ENCODE measurements at places on chromosomes 2 and 18.

- no peak for DNase-seq
Observed at GRCh38 chr2:236793023-236794011, 223.7 kb downstream of the ACKR3 start.

DNA sequence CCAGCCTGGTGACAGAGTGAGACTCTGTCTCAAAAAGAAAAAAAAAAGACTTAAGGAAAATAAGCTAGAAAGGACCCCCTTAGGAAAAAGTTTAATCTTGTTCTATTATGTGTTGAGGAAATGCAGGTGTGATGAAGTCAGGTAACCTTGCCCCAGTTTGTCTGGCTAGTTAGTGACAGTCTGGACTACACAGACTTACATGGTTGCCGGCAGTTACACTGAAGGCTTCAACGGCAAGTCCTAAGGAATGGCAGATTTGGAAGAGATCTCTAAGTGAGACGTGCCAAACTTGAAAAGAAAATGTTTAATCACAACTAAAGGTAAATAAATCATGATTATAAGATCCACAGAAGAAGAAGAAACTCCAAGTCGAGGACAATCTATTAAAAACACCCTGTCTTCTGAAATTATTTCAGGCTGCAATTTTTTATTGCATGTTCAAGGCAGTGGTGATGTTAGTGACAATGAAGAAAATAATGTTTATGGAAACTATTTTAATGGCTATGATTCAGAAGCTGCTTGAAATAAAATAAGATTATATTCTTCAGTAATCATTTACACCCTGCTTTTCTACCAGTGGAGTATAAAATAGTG is 84.2 kb downstream of the TTC27 start:
- peak; percentile 16 for DNase-seq

DNA sequence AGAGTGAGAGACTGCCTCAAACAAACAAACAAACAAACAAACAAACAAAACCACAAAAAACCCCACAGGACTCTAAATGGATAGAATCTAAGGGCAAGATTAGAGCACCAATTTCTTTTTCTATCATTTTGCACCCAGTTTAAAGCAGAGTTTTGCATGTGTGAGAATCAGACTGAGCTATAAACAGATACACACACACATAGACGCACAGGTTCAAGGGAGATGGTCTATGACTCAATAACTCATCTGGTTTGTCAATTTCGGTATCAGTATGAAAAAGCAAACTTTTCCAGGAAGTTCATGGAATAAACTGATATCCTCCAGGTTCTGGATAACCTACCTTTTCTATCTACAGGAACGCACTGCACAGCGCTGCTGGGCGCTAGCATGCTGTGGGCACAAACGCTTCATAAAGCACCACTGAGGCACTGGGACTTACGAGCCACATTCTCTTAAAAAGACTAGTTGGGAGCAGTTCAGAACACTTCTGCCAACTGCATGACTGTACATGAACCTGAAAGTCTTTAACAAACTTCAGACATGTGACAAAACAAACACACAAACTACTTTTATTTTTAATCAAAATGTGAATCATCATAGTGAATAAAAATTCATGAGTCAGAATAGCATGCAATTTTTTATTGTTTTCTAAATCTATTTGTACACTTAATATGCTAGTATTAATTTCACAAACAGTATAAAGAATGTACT is 46.6 kb downstream of the ID2 start:
- no peak for DNase-seq

- DNase-seq, result no peak
Observed at GRCh38 chr2:44009136-44009735, 13.4 kb upstream of the LRPPRC start.

GRCh38 chr2:213108308-213108707 is 43.1 kb downstream of the IKZF2 start:
- no peak for DNase-seq

DNA sequence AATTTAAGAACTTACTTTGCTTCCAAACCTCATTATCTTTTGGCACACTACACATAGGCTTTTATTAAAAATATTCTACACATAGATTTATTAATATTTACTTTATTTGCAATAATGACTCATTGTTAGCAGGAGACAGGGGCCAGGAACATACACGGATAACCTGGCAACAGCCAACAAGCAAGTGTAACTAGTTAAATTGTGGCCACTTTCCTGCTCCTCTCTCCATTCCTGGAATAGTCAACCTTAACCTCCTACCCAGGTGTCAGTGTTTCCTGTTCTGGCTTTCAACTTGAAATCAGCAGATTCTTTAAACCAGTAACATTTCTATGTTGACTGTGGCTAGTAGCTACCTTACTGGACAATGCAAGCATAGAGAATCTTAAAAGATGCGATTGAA is 26.5 kb downstream of the ACVR1 start:
- DNase-seq, result no peak

- DNase-seq, result no peak
Observed at GRCh38 chr2:207341112-207341750, 175.5 kb upstream of the KLF7 start.

DNA sequence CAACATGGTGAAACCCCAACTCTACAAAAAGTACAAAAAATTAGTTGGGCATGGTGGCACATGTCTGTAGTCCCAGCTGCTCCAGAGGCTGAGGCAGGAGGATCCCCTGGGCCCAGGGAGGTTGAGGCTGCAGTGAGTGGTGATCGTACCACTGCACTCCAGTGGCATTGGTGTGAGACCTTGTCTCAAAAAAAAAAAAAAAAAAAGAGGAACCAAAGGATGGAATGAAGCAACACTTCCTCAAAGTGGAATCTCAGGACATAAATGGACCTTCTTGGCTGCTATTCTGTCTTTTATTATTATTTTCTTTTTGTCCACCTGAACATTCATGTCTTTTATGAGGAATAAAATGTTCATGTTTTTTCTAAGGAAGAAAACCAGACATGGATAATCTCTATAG is 13.7 kb downstream of the GEMIN6 start:
- DNase-seq, result no peak

- DNase-seq, result no peak
Observed at GRCh38 chr2:237092506-237092905, 6.8 kb downstream of the COPS8 start.

- DNase-seq, result no peak
Observed at GRCh38 chr2:208620487-208620978, 213.9 kb downstream of the PTH2R start.

DNA sequence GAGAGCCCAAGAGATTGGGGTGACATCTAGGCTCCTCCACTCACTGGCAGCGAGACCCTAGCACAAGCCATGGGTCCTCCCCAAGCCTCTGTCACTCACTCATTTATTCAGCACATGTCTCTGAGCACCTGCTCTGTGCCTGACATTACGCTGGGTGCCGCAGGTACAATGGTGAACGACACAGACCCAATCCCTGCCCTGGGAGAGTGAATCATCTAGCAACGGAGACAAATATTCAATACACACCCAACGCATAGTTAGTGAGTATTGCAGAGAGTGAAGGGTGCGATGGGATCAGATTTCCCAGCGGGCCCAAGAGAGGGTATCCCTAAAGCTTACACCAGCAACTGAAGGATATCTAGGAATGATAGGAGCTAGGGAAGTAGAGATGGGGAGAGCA is 45.5 kb downstream of the ZFP36L2 start:
- no peak for DNase-seq

DNA sequence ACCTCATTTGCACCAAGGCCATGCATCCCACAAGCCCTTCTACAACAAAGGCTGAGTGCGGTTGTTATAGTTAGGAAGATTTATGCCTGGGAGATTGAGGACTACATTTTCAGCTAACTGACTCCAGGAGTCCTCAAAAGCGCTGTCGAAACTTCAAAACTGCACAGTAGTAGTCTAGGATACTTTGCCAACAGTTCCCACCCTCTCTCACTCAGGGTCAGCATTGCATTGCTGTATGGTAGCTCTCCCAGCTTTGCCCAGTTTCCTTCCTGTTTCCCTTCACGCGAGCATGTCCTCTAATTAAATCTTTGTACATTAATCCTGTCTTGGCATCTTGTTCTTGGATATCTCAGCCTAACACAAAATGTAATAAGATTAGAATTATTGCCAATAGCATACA is 420.6 kb upstream of the UBE2E3 start:
- DNase-seq, result peak; percentile 35

DNA sequence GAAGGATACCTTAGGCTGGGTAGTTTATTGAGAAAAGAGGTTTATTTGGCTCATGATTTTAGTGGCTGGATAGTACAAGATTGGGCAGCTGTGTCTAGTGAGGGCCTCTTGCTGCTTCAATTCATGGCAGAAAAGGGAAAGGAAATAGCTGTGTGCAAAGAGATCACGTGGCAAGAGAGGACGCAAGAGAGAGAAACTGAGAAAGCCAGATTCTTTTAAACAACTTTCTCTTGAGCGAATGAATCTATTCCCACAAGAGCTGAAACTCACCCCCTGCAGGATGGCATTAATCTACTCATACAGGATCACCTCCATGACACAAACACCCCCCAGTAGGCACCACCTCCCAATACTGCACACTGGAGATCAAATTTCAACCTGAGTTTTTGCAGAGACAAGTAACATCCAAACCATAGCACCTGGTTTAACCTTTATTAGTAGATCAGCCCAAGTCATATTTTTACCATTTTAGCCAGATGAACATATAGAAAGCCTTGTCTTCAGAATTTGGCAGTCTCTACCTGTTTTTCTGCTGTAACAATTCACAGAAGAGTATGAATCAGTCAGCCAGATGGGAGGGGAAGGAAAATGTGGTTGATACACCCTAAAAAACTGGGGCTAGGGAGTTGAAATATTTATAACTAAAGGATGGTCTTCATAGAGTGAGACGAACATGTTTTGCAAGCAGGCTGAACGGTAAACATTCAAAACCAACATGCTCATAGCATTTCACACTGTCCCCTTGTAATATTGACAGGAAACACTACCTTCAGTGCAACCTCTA is 73.9 kb upstream of the NCKAP5 start:
- no peak for DNase-seq

DNA sequence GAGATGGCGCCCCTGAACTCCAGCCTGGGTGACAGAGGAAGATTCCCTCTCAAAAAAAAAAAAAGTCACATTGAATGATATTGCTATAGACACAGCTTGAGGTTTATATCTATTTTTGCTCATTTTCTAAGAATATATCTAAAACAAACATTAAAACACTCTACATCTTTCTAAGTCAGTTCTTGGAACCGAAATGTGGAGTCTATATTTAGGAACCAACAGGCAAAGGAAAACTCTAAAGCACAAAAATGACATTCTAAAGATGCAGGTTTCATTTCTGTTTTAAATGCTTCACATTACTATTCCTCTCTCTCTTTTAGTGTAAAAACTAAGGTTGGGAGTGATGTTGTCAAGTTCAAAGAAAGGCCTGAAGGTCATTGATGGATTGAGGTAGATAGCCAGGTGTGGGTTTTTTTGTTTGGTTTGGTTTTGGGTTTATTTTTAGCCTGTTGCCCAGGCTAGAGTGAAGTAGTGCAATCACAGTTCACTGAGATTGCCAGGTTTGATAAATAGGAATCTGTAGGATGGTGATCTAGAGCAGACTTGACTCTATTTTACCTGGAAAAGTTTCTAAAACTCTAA is 194.0 kb upstream of the RBBP8 start:
- DNase-seq, result no peak

- no peak for DNase-seq
Observed at GRCh38 chr2:980176-980575, 29.5 kb downstream of the SNTG2 start.

DNA sequence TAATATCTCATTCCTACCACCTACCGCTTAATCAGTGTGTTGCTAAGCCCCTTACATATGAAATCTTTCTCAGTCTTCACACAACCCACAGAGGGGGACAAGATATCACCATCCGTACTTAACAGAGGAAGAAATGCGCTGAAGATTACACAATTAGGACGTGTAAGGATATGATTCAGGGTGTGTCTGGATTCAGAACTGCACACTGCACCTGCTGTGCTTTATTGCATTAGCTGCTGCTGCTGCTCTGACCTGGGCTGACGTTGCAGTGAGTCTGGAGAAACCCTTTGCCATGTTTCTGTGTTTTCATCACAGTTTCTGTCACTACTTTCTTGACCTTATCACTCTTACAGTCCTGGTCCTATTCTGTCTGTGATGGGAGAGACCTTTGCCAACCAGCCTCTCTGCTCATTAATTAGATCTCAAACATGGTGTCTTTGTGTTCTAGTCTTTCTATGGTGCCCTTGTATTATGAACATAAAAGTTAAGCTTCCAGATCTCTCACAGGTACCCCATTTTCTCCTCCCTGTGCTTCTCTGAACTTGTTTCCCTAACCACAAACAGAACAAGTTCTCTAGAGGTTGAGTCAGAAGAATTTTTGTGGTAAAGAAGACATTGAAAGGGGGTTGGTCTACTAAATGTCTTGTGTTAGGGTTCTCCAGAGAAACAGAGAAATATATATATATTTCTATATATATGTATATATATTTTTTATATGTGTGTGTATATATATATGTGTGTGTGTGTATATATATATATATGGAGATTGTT is 92.9 kb upstream of the CYP1B1 start:
- DNase-seq, result peak; percentile 72

DNA sequence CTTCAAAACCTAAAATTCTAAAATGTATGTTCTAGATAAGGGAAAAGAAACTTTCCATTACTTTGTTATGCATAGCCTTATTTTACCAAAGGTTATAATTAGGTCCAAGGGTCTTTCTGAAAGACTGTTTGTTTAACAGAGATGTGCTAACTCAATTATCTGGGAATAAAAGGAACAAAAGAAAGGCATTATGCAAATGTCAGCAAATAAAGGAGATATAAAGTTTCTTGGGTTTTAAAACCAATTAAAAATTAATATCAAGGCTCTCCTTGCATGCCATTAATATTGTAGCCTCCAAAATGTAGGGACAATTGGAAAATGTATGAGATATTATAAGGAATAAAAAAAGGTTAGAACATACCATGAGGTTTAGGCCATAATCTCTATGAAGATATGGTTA is 87.8 kb upstream of the DOCK10 start:
- DNase-seq, result no peak

GRCh38 chr2:236661061-236661761 is 91.6 kb downstream of the ACKR3 start:
- peak; percentile 52 for DNase-seq

DNA sequence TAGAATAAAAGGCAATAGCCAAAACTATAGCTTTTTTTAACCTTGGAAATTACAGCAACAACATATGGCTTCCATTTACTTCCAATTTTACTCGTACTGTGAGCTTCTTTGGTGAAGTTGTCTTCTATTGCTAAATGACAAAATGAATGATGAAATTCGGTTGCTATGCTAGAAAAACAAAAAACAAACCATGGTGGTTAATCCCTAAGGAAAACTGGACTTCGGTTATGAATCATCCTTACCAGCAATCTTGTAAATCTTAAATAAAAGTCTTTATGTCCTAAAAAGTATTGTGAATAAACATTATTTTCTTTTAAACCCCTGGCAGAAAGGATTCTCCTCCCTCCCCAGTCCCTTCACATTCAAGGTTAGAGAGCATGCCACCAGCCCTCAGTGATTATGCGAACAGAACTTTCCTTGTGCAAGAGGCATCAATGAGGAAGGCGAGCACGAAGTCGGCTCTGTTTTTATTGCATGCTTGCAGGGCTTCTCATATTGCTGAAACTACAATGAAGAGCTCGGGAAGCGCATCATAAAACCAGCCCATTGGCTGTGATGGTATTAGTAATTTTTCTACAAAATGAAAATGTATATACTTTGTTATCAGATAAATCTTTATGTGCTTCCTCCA is 62.9 kb downstream of the ZNF521 start:
- DNase-seq, result peak; percentile 96

DNA sequence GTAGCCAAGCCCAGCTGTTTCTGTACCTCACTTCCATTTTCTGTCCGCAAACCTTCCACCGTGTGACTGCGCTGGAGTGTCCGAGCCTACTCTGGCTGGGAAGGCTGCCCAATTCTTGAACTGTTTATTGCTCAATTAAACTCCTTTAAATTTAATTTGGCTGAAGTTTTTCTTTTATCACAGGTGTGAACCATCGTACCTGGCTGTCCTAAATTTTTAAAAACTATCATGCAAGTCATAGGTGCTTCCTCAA is 6.2 kb upstream of the RNU2-63P start:
- no peak for DNase-seq
